Upper lobe of left lung (tissue), 6 donors: ENCODE measurements at places on chromosomes 5 and 9. TPM values are rescaled to one million over a fixed set of nuclear protein-coding genes. Genes with fewer than 3 reads are reported as not detected.

Gene OGN
- 17.5 TPM for total RNA-seq

Gene BTNL9
- total RNA-seq, result 180 TPM

Gene CEL
- 0.79 TPM for total RNA-seq

Gene PRUNE2
- total RNA-seq, result 5.6 TPM

Gene DAB2IP
- total RNA-seq, result 80.6 TPM

Gene LEAP2
- total RNA-seq, result 0.74 TPM

Gene HSPA4
- total RNA-seq, result 27.2 TPM

Gene IL9
- not detected for total RNA-seq

Gene TMC1
- total RNA-seq, result not detected

Gene STKLD1
- 1.8 TPM for total RNA-seq

Gene ANKRD20A1
- 6.7 TPM for total RNA-seq

Gene F2RL1
- 9.7 TPM for total RNA-seq

Gene SLCO6A1
- not detected for total RNA-seq
